ENCODE measurements at places on chromosomes 7 and 10.

GRCh38 chr7:91020636-91021385 is 243.4 kb upstream of the FZD1 start:
- DNase-seq, result no peak

- no peak for DNase-seq
Measured at GRCh38 chr7:1494447-1494846, 9.7 kb downstream of the INTS1 start.

DNA sequence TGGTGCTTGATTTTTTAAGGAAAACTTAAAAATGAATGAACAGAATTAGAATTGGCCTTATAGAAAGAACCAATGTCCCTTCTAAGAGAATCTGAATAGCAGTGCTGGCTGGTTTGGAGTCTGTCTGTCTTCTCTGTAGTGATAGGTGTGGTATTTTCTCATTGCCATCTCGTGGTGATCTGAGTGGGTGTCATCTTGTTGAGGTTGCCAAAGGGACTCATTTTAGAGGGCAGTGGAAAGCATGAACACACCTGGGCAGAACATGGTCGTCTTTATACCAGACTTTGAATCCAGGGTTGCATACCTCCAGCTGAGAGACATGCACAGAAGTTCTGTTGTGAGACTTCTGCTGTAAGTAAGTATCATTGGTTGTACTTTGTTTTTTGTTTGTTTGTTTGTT is 15.8 kb downstream of the CUL1 start:
- no peak for DNase-seq

- DNase-seq, result no peak
Measured at GRCh38 chr7:21125297-21125696, 302.6 kb upstream of the SP4 start.

DNA sequence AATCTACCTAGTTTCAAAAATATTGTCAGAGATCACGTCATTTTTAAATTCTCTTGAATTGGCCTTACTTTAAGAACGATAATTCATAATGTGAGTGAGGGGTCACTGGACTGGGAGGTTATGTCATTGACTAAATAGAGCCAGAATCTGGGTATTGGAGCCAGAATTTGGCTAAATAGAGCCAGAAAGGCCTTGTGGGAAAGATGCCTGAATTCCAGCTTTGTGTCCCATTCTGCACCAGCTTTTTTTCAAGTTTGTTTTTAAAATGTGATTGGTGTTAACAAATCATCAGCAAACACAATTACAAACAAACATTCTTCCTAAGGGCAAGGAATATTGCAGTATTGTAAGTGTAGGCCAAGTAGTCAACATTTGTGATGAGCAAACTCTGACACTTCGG is 233.2 kb upstream of the PRKCQ start:
- no peak for DNase-seq

DNA sequence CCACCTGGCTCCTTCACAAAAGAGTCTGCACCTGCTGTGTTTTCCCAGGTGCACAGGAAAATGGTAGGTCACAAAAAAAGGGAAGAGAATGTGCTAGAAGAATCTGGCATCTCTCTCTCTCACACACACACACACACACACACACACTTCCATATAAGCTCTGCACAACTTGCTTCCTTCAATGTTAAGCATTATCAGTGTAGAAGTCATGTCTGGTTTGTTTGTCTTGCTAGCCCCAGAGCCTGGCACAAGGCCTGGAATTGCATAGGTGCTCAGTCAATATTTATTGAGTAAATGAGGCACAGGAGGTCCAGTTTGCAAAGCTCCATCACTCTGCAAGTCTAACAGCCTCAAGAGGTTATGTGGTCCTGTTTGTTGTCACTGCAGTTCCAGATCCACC is 867.3 kb upstream of the AUTS2 start:
- no peak for DNase-seq

All from globus pallidus (tissue), 1 donor.